Thymus (tissue), 14 donors: ENCODE measurements at places on chromosomes 11 and 22. TPM values are rescaled to one million over a fixed set of nuclear protein-coding genes. Genes with fewer than 3 reads are reported as not detected.

The SLN gene
- polyA plus RNA-seq = 8.7 TPM

The OR2AG2 gene
- 0.05 TPM for polyA plus RNA-seq

DNA sequence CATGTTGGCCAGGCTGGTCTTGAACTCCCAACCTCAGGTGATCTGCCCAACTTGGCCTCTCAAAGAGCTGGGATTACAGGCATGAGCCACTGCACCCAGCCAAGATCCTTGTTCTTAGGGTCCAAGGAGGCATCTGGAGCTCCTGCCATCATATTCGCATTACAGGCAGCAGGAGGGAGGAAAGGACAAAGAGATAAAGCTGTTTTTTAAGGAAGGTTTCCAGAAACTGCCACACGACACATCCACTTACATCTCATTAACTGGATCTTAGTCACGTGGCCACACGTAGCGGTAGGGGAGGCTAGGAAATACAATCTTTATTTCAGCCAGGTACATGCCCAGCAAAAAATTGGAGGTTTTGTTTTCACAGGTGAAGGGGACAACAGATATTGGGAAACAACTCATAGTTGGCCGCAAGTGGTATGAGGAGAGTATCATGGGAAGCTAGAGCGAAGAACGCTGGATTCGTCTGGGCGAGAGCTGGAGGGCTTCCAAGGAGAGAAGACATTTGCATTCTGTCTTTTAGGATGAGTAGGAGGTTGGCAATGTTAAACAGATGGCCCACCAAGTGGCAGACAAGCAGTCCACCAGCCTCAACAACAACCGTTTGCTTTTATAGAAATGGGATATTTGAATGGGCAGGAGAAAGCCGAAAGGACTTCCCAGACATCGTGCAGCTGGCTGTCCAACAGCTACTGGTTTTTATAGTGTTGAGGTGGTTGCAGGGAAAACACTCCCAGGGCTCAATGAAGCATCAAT lies 39.2 kb upstream of the DMC1 start:
- DNase-seq = no peak

GRCh38 chr11:111623527-111624030 lies 21.3 kb downstream of the SIK2 start:
- DNase-seq = no peak

- no peak for DNase-seq
Measured at GRCh38 chr11:1285876-1286275, 23.6 kb downstream of the TOLLIP start.

- no peak for DNase-seq
Measured at GRCh38 chr11:11057472-11057854, 199.6 kb upstream of the ZBED5 start.
